NCI-H1105 (cell line): ENCODE measurements at places on chromosomes 5 and 9.

GRCh38 chr5:154654486-154655371, 100.4 kb upstream of the LARP1 start:
- DNase-seq: no peak

DNA sequence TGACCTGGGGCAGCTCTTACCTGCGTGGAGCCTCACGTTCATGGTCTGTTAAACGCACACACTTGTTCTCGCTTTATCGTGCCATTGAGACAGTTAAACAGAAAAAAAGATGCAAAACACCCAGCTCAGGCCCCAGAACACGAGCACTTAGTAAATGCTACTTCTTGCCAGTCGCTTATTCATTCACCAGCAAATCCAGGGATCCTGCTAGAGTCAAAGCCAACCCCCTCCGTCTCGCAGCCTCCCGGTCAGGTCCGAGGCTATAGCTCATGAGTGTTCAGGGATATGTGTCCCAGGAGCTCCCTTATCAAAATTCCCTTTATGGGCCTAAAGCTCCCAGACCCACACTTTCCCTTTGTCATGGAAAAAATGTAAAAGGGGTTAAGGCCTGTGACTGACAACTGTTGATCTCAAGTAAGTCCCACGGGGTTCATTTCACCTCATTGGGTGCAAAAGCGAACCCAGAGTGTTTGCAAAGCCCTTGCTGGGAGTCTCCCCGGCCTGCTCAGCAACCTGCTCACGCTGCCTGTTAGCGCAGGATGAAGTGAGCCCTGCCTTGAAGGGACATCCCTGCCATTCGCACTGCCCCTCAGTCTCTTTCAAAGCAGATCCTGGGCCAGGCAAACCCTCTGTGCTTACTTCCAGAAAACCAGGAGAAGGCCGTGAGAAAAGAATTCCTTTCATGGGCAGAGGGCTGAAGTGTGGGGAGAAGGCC, 40.7 kb downstream of the HRH2 start:
- no peak for DNase-seq

- DNase-seq: peak; percentile 53
Measured at GRCh38 chr9:4334410-4334813, 34.5 kb upstream of the GLIS3 start.

GRCh38 chr5:42309865-42310264, 113.4 kb upstream of the GHR start:
- DNase-seq: no peak

GRCh38 chr5:85663708-85664031, 954.1 kb upstream of the COX7C start:
- DNase-seq: no peak

- DNase-seq: no peak
Measured at GRCh38 chr5:62791059-62791458, 212.4 kb downstream of the LRRC70 start.

- no peak for DNase-seq
Measured at GRCh38 chr5:179242676-179243075, 102.6 kb downstream of the ADAMTS2 start.

DNA sequence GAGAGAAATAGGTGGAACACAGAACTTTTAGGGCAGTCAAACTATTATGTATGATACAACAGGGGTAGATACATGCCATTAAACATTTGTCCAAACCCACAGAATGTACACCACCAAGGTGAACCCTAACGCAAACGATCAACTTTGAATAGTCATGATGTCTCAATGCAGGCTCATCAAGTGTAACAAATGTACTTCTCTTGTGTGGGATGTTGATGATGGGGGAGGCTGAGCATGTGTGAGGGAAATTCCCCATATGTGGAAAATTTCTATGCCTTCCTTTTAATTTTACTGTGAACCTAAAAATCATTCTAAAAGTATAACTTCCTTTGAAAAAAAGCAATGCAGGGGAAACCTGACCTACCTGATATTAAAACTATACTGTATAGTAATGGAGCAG, 201.4 kb upstream of the RASEF start:
- no peak for DNase-seq

DNA sequence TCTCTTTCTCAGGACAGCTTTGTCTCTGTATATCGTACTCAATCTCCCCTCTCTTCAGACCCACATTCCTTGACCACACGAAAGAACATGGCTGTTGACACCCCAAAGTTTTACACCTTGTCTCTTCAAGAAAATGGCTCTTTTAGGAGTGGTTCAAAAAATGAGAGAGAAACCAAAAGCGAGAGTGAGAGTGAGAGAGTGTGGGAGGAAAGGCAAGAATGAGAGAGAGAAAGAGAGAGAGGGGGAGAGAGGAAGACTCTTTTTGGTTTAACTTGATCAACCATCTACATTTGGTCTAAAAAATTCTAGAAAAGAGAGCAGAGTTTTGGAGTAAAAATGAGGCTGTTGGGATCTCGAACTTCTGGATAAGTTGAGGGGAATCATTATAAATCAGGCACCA, 581.8 kb upstream of the WWC1 start:
- no peak for DNase-seq

DNA sequence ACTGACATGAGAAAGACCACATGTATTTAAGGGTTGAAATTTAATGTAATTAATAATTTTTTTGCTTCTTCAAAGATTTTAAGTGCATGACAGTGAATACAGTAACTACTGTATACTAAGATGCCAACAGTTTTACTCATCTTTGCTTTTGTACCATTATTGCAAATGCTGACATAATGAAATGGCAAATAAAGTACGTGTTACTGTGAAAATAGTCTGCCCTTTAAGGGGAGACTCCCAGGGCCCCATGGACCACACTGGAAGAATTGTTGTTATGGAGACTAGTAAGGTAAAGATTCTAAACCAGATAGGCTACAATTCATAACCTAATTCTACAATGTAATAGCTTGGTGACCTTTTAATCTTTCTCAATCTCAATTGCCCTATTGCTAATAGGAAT, 84.7 kb downstream of the NR3C1 start:
- no peak for DNase-seq

- no peak for DNase-seq
Measured at GRCh38 chr5:173704615-173705511, 88.4 kb upstream of the BOD1 start.

GRCh38 chr5:1135696-1136525, 24.0 kb upstream of the SLC12A7 start:
- no peak for DNase-seq

GRCh38 chr5:108212775-108213346, 169.0 kb downstream of the FBXL17 start:
- no peak for DNase-seq

GRCh38 chr5:133848341-133848811, 120.0 kb downstream of the C5orf15 start:
- no peak for DNase-seq

GRCh38 chr9:81522716-81523551, 166.4 kb downstream of the TLE1 start:
- DNase-seq: peak; percentile 4

GRCh38 chr9:109852556-109852955, 72.6 kb downstream of the PALM2AKAP2 start:
- DNase-seq: no peak

DNA sequence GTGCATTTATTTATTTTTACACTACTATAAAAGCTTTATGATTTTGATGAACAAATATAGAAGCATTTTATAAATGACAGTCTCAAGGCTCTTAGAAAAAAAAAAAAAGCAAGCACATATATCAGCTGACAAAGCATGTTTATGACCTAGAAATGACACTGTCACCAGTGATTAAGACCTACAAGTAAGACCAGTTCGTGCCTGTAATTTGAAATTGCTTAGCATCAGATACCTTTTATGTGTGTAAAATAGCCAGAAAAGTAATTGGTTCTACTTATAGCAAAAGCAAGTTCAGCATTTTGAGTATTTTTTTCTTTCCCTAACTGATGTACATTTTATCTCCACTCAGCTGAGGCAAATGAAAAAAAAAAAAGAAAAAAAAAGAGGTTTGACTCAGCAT, 808.4 kb downstream of the CDH18 start:
- DNase-seq: no peak

- peak; percentile 55 for DNase-seq
Measured at GRCh38 chr5:26388976-26389375, 649.4 kb downstream of the CDH9 start.

DNA sequence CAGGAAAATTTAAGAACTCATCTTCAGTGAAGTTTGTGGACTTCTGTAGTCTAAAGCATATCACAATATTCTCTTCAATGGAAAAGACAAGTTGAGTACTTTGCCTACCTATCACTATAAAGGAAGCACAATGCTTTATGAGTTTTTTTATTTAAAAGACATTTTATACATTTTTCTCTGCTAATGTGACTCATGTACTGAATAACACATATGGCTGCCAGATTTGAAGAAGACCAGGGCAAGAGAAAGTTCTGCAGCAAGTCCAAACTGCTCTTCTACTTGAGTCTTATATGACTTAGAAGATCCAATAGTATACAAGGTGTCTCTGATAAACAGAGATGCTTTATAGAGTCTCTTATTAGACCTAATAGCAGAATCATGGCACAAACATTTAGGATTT, 978.4 kb downstream of the TLE4 start:
- no peak for DNase-seq

- no peak for DNase-seq
Measured at GRCh38 chr5:75072061-75072460, 19.7 kb upstream of the GCNT4 start.

DNA sequence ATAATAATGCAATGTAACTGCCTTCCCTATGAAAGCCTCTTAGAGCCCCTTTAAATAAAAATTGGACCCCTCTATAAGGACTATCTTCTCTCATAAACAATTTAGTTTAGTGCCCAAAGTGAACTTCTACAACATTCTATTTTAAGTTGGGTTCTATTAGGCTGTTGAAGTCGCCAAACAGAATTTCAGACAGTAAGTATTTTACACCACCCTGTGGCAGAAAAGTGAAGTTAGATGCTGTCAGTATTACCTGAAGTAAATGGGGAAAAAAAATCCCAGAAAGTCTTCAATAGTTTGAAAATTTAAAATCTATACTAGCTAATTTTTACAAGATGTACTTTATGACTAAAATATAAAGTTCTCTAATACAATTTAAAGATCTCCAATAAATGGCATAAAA, 29.5 kb downstream of the CAAP1 start:
- DNase-seq: no peak

GRCh38 chr5:171484460-171484899, 65.0 kb downstream of the FGF18 start:
- no peak for DNase-seq

DNA sequence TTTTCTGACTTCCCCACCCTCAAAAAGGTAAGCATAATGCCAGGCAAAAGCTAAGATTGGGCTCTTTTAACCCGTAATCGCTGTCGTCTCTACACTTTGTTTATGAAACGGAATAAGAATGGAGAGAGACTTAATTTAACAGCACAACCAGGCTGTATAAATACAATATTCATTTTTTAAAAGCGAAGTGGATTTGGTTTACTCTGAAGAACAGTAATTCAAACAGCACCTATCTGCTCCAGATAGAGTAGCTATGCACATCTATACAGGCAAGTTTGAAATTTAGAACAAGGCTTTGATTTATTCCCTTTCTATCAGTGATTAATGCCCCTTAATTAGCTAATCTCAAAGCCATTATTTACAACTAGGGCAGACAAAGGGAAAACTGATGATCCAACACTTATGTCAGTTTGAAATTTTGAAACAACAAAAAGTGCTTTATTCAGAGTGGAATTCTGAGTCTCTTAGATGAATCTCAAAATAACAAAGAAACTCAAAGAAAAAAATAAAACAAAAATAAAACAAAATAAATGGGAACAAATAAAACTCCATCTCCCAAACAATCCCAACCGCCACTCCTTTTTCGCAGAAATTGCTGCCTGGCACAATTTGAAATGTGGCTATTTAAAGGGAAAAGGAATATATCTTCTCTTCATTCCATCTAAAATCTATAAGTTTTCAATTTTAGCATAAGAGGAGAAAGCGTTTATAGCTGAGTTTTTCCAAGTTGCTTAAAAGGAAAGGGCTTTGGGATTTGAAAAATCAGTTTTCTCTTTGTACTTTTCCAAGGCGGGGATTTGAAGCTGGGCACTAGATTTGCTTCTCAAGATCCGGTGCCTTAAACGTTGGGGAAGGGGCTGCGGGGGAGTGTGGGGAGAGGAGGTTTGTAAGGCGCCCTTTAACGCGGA, 298.6 kb downstream of the PARP8 start:
- DNase-seq: no peak

DNA sequence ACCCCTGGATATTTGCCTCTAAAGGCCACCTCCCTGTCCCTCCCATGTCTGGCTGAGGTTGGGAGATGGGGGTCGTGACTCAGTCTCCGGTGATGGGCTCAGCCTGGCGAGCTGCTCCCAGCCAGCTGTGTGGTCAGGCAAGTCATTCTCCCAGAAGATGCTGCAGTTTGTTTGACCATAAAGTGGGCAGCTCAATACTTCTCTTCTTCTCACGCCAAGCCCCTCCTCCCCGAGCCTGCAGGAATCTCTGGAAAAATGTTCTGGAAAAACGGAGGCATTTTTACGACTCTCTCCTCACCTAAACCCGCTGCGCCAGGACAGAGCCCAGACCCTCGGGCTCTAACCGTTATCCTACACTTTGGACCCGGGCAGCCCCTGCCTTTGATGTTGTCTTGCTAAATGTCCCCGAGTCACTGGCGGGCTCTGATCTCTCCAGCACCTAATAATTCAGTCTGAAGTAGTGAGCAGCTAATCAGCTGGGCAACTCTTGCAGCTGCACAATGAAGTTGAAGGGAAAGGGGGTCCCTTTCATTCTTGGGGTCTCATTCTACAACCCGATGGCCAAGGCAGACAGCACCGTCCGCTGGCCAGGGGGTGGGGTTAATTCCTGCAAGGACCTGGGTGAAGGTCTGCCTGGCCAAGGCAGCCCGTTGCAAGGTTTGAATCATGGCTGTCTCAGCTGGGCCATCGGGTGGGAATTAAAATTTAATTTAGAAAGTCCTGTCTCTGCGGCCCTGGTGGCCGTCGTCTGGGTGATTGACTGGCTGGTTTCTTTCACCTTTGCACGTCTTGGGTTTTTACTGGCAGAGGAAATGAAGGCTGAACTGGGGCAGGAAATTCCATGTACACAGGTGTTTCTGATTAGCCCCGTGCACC, 12.3 kb downstream of the DCANP1 start:
- DNase-seq: no peak

GRCh38 chr9:110762783-110763182, 94.2 kb downstream of the MUSK start:
- DNase-seq: no peak

DNA sequence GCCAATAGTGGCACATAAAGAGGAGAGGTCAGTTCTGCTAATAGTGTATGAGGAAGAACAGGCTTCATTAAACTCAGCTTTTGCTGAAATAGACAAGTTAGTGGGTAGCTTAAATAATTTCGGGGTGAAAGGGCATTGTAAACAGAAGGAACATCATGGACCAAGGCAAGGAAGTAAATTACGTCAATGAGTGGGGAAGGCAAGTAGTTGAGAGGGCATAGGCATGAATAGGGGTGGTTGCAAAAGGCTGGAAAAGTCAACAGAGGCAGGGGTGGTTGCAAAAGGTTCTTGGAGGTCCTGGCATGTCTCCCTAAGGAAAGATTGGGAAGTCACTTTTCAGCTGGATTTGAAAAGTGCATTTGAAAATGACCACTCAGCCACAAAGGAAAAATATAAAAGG, 383.3 kb upstream of the RPS23 start:
- DNase-seq: no peak

GRCh38 chr5:176676361-176676824, 29.1 kb downstream of the TSPAN17 start:
- no peak for DNase-seq

GRCh38 chr9:7234144-7234543, 476.4 kb downstream of the KDM4C start:
- no peak for DNase-seq

GRCh38 chr9:15640121-15640520, 87.3 kb downstream of the CCDC171 start:
- DNase-seq: no peak

- DNase-seq: no peak
Measured at GRCh38 chr5:120151181-120151580, 312.9 kb upstream of the PRR16 start.

- DNase-seq: no peak
Measured at GRCh38 chr9:93896496-93897033, 58.6 kb downstream of the BARX1 start.
